Activated CD4-positive, alpha-beta memory T cell treated with anti-CD3 and anti-CD28 coated beads, Interleukin-2, amount 10 ng/mL, durations not matched to agents 7 days and 5 days (primary cell): ENCODE measurements at places on chromosomes 4 and X.

- no peak for DNase-seq
Measured at GRCh38 chrX:38117485-38117884, 103.2 kb downstream of the SRPX start.

GRCh38 chr4:100977274-100977673, 370.1 kb downstream of the PPP3CA start:
- DNase-seq = no peak

- no peak for DNase-seq
Measured at GRCh38 chrX:141405853-141406492, 163.7 kb upstream of the SPANXC start.

GRCh38 chr4:43587758-43588157, 695.2 kb downstream of the GRXCR1 start:
- DNase-seq = no peak

DNA sequence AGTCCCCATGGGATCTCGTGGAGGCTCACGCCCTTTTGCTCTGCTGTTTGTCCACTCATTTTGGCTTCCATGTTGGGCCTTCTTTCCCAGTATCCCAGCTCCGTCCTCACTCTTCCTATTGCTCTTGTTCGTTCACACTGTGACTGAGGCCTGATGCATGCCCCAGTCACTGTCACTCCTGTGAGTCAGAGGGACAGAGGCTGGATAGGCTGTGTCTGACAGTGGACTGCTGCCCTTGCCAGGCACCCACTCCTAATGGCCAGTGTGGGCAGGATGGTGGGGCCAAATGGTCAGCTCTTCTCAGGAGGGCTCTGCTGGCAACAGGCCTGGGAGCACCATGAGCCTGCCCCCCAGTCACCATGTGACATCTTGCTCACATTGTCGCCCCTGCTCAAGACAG, 40.0 kb downstream of the HADH start:
- DNase-seq = no peak

- no peak for DNase-seq
Measured at GRCh38 chr4:166153548-166153947, 280.5 kb downstream of the TLL1 start.

- no peak for DNase-seq
Measured at GRCh38 chrX:104126856-104127255, 14.5 kb downstream of the ZCCHC18 start.

DNA sequence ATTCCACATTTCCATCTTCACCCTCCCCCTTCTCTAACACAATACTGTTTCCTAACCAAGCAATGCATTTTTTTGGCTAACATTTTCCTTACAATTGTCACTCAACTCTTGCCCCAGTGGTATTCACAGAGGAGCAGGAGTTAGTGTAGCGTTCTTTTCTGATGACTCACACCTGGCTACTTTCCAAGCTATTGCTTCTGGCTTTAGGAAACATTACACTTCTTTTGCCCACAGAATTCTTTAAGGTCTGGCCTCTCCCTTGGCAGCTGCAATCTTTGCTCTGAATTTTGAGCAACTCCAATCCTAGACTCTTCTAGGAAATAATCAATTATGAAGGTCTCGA, 27.5 kb upstream of the PDGFC start:
- no peak for DNase-seq

DNA sequence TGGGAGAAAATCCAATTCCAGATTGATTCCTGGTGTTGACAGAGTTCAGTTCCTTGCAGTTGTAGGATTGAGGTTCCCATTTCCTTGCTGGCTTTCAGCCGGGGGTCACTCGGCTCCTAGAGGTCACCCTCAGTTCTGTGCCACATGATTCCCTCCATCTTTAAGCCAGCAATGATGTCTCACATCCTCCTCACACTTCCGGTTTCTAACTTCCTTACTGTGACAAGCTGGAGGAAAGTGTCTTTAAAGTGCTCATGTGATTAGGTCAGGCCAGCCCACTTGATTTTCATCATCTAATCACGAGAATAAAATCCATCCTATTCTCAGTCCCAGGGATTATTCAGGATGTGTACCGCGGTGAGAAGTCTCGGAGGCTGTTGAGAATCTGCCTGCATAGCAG, 19.4 kb upstream of the SMIM31 start:
- no peak for DNase-seq

DNA sequence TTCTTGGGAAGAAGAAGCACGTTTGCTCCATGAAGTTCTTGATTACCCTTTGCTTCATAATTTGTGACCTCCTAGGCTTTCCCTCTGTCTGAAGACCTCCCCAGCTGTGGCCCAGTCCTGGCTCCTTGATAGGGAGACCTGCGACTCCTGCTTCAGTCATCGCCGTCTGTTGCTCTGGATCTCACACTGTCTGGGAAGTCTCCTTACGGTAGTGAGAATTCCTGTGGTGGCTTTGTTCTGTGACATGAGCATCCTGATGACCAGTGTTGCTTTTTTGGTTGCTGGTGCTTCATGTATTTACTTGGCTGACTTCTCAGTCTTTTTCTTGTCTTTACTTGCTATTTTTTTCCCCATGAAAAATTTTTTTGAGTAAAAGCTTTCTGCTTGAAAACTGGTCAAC, 44.2 kb downstream of the JADE1 start:
- DNase-seq = no peak

DNA sequence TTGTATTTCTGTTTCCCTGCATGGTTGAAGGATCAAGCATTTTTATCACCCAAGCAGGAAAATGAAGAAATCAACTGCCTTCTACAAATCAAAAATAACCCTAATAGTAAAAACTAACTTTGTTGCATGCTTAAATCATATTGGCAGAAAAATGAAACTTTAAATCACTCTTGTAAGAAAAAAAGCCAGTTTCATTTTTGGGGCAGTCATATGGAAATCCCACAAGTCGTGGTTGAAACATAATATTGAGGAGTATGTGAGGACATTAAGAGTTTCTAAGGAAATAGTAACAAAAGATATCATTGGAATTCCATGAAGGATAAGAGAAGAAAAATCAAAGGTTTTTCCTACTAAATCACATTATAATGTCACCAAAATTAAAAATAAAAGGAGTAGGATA, 8.4 kb downstream of the TEC start:
- no peak for DNase-seq

- DNase-seq = peak; percentile 33
Measured at GRCh38 chr4:83561381-83561780, 25.5 kb downstream of the GPAT3 start.

GRCh38 chr4:186024637-186025407, 44.1 kb upstream of the TLR3 start:
- no peak for DNase-seq

DNA sequence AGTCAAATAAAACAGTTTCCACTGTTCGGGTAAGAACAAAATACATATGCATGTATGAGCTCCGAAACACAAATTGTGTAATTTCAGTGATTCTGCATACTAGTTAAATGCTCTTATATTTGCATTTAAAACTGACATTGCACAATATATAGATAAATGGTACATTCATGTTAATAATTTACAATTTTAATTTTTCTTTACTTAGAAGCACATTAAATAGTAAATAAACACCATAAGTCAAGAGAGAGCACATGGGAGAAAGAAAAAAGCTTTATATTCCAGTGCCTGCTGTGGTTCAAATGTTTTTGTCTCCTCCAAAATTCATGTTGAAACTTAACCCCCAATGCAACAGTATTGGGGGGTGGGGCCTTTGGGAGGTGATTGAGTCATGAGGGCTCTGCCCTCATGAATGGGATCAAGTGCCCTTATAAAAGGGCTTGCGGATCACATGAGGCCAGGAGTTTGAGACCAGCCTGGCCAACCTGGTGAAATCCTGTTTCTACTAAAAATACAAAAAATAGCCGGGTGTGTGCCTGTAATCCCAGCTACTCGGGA, 322.9 kb downstream of the BCOR start:
- no peak for DNase-seq

GRCh38 chrX:107760304-107761077, 15.1 kb downstream of the TSC22D3 start:
- DNase-seq = no peak

GRCh38 chr4:84392951-84393590, 106.0 kb downstream of the NKX6-1 start:
- no peak for DNase-seq

GRCh38 chr4:120070196-120070595, 3.5 kb upstream of the MAD2L1 start:
- DNase-seq = no peak

DNA sequence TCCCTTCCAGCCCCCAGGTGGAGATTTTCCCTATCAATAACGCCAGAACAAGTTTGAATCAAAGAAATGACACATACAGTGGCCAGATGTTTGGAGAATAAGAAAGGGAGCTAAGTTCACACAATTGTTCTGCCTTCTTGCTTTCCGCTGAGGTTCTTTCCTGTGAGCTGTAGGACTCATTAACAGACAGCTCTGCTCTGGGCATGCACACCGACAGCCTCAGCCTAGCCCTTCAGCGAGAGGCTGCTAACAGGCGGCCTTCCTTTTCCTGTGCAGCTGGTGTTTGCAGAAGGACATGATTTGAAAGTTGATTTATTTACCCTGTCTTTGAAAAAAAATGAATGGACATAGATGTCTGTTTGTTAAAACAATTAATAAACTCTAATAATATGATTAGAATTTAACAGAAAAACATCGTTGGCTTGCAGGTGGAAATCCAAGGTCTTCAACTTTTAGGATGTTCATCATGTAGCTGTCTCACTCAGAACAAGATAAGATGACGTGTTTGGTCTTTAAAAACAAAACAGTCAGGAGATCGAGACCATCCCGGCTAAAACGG, 183.3 kb downstream of the KDR start:
- DNase-seq = peak; percentile 47

GRCh38 chr4:104571341-104571740, 76.6 kb upstream of the CXXC4 start:
- DNase-seq = no peak

DNA sequence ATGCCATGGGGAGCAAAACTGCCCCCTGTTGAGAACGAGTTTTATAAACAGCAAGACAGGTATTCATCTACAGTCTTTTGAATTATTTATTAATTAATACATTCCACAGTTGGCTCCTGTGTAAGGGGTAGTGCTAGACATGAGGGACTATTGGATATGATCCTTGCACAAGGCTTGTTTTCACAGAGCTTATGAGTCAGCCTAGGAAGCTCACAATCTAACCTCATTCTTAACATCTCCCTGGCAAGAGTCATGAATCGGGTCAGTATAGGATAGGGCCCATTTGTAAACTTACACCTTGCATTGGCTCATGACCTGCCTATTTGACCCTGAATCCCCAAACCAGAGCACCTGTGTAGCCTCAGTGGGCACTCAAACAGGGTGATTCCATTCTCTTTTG, 209.1 kb upstream of the HCCS start:
- DNase-seq = no peak

GRCh38 chr4:185723631-185724260, 88.2 kb downstream of the SORBS2 start:
- DNase-seq = no peak

GRCh38 chr4:33149658-33150524, 2429.7 kb downstream of the PCDH7 start:
- no peak for DNase-seq

DNA sequence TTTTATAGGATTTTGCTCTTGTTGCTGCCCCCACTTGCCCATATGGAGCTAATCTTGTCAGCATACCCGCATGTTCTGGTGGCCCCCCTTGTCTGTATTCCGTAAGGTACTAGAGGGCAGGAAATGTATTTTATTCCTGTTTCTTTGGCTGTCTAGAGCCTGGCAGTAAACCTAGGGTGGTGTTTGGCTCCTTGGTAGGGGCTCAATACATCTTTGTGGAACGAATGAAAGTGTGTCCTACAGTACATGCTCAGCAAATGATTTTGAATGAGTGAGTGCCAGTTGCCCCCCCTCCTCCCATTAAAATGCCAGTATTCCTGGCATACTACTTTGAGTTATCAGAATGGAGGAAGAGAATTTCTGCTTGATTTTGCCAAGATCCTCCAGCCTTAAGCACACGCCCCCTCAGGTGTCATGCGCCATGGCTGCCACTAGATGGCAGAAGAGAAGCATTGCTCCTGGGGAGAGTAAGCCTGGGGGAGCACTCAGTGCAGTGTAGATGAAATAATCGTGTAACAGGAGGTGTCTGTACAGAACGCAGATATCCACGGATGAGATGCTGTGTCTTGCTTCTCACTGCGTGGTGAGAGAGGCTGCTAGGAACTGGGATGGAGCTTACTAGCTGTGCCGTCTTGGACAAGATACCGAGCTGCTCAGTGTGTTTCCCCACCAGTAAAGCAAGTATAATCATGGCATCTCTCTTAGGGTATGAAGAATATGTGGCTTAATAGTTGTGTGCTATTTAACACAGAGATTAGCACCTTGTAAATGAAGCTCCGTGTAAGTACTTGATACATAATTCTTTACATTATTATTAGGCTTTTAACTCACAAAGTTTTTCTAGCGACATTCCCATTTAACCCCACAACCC, 17.2 kb upstream of the RNF212 start:
- peak; percentile 81 for DNase-seq

GRCh38 chr4:162891788-162892707, 274.6 kb downstream of the NAF1 start:
- no peak for DNase-seq

DNA sequence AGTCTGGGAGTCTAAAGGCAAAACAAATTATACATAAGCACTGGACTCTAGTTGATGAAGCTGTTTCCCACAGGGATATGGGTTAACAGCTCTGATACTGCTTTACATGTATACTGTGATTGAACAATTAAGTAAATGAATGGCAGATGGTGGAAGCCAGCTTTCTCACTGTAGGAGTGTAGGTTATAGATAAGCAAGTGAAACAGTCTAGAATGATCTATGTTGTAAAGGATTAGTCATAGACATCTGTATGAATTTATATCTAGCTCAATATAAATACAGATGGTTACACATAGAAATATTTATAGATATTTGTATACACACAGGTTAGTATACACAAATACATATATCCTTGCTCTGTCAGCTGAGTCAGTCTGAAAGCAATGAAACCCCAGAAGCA, 276.1 kb downstream of the PPARGC1A start:
- DNase-seq = no peak

- DNase-seq = no peak
Measured at GRCh38 chr4:109699553-109700225, 3.6 kb downstream of the CASP6 start.

DNA sequence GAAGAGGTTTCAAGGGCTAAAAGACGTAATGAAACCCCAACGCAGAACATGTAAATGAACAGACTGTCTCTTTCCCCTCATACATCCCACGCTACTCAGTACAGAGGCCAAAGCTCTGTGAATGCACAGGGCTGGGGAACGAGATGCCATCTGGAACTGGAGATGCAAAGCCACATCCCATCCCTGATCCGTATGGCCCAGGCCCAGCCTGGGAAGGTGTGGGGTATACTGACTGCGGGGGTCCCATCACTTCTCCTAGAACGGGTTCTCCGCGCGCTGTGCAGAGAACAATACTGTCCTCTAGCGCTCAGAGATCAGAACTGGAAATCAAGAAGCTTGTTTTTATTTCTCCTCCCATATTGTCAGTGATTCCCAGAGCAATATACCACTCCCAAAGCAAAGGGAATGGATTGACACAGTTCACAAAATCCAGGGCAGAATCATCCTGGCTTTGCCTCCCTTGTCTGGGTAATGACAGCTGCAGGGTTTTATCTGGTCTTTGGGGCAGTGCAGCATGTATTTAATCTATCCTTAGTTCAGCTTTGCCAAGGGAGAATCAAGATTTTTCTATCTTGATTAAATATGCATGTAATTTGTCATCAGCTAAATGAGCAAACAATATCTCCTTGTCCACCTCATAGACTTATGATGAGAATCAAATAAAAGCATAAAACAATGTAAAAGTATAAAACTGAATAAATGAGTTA, 47.3 kb upstream of the TLR3 start:
- DNase-seq = no peak
